Activated CD4-positive, alpha-beta T cell treated with anti-CD3 and anti-CD28 coated beads, Interleukin-10, Interleukin-2, amounts not matched to agents 100 ng/mL and 50 ng/mL, durations not matched to agents 16 hours and 8 hours (primary cell): ENCODE measurements at places on chromosomes 2 and 18.
A peak's percentile ranks its signal among the peaks of the same experiment; 100 is the strongest.

- no peak for DNase-seq
Observed at GRCh38 chr18:25737710-25738311, 352.6 kb downstream of the SS18 start.

DNA sequence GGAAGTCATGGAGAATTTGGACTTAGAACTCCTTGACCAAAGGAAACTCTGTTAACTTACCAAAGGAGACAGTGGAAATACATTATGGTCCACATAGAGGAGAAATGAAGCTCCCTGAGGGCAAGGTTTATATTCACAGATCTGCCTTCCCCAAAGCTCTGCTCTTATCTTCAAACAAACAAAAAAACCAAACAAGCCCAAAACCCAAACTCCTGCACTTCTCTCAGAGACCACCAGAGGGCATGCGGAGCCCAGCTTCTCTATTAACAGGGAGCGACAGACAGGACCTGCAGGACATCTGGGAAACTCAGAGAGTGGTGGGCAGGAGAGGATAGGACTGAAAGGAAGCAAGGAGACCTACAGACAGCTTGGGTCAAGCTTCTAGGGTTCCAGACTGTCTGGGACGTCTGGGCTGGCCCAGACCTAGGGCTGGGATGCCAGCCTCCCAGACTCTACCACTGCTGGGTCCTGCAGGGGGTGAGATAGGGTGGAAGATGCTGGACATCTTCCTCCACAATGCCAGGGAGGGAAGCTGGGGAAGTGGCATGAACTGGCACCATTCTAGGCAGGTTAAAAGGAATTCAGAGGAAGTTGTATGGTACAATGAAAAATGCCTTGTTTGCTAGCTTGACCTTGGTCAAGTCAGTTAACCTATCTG lies 4.0 kb upstream of the WNT10A start:
- peak; percentile 74 for DNase-seq

GRCh38 chr2:134863446-134863845 lies 25.0 kb downstream of the ACMSD start:
- no peak for DNase-seq

GRCh38 chr2:203636588-203637470 lies 69.6 kb upstream of the CD28 start:
- no peak for DNase-seq

- DNase-seq, result no peak
Observed at GRCh38 chr2:5176764-5177163, 515.4 kb upstream of the SOX11 start.

DNA sequence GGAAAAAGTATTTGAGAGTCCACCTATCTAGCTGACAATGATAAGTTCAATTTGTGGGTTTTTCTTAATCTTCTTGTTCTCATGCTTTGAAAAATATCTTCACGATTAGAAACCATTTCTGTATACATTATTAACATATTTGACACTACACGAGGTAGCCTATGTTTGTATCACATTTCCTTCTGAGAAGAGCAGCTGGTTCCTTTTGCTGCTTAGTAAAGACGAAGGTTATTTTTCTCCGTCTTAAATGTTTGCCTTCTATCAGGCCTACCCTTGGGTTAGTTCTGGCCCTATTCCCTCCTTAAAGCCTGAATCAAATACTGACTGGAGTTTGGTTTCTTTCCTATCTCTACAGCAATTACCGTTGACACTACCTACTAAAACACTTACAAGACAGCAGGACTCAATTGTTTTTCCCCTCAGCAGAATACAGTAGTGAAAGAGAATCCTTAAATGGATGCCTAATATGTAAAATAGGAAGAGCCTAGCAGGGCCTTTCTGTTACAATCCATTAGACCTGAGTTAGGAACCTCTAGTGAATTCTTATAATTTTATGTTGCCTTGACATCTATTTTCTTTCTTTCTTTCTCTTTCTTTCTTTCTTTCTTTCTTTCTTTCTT lies 790.4 kb downstream of the EPHA4 start:
- no peak for DNase-seq

DNA sequence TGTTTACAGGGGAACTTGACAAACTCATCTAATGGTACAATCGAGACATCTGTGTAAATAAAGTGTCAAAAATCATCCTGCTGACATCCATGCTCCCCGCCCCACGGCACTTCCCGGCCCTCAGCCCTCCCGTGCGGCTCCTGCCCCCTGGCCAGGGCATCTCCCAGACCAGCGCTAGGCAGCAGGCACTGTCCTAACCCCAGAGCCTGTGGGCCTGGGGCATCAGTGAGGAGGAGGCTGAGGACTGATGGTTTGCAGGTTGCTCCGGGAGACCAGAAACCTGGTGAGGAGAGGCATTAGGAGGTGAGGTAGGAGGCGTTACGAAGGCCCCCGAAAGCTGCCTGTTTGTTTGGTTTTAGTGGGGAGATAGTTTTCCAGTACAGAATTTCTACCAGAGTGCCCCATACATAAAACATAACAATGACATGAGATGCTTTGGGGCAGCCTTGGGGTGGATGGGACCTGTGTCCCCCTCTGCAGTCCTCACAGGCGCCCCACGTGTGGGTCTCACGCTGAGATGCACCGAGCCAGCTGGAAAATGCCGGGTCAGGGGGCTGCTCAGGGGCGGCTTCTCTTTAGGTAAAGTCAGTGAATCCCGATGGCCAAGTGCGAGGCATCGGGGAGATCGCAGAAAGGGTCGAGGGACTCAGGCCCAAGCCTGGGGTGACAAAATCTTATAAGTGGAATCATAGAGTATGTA lies 114.2 kb downstream of the RTP5 start:
- DNase-seq, result no peak

GRCh38 chr2:60947056-60947455 lies 65.7 kb downstream of the REL start:
- no peak for DNase-seq

- DNase-seq, result no peak
Observed at GRCh38 chr2:138236142-138236541, 265.4 kb upstream of the SPOPL start.

GRCh38 chr2:53317861-53318260 lies 449.7 kb upstream of the CHAC2 start:
- no peak for DNase-seq

DNA sequence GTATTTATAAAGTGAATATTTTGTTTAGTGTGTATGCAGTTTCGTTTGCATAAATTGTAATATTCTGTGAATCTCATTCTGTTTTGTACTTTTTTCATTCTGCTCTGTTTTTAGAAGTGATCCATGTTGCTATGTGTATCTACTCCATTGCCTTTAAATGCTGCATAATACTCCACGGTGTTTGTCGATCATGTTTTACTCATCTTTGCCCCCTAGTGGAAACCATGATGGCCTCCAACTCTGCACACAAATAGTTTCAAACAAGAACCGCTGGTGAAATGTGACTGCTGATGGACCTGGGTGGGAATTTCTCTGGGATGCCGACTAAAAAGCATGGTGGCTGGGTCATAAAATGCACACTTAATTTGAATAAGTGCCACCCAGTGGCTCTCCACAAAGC lies 32.0 kb upstream of the SKOR2 start:
- DNase-seq, result peak; percentile 19

DNA sequence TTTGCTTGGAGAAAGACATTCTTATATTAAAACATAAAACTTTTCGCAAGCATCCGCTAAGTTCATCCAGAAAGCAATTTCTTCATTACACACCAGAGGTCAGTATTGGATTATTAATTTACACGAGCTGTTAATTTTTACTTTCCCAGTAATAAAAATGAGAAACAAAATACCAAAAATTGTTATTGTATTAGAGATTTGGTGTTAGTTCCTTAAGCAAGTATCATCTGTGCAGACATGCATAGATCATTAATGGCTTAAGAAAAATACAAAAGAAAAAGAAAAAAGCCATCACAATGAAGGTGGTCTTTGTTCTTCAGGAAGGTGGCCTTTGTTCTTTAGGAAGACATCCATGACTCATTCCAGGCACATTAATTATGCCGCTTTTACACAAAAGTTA lies 53.6 kb upstream of the HNMT start:
- DNase-seq, result no peak

GRCh38 chr2:58073751-58074150 lies 27.1 kb downstream of the VRK2 start:
- DNase-seq, result no peak

- DNase-seq, result no peak
Observed at GRCh38 chr2:79083597-79084251, 4.1 kb downstream of the REG1B start.

- no peak for DNase-seq
Observed at GRCh38 chr2:20563833-20564232, 87.1 kb downstream of the HS1BP3 start.

- DNase-seq, result no peak
Observed at GRCh38 chr2:237486334-237486818, 675 bp upstream of the MLPH start.

DNA sequence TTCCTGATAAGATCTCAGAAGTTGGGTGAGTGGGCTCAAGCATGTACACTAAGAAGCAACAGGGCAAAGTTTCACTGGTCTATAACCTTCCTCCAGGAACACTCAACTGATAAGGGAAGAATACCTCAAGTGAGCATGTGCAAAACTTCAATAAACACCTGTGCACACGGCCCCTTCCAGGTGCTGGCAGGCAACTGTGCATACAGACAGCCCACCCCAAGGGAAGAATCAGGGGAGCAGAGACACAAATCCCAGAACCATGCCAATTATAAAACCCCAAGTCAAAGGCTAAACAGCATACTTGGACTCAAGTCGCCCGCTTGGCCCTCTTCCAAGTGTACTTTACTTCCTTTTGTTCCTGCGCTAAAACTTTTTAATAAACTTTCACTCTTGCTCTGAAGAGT lies 85.9 kb upstream of the RTN4 start:
- no peak for DNase-seq

DNA sequence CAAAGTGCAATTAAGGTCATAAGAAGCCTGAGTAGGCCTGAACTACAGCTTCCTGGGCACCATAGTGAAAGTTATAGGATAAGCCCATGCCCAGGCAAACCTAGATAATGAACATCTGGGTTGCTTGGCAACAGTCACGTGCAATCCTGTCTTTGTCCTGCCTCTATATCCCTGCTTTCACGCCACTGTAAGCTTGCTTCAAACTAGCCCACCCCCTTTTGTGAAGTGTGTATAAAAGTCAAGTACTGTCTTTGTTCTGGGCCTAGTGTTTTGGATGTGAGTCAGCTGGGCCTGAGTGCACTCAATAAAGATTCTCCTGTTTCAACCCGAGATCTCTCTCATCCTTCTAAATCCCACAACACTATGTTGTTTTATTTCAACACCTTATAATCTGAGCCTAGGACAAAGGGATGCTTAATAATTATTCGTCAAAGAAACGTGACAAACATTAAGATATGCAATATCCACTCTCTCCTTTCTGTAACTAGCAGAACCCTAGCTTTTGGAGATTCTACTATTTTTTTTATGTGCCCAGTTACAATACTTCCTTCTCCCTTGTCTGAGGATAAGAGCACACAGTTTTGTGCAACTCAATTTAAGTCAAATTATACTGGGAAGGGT lies 927.8 kb downstream of the SUCLG1 start:
- DNase-seq, result no peak

GRCh38 chr2:48727560-48727959 lies 28.0 kb downstream of the LHCGR start:
- DNase-seq, result no peak

DNA sequence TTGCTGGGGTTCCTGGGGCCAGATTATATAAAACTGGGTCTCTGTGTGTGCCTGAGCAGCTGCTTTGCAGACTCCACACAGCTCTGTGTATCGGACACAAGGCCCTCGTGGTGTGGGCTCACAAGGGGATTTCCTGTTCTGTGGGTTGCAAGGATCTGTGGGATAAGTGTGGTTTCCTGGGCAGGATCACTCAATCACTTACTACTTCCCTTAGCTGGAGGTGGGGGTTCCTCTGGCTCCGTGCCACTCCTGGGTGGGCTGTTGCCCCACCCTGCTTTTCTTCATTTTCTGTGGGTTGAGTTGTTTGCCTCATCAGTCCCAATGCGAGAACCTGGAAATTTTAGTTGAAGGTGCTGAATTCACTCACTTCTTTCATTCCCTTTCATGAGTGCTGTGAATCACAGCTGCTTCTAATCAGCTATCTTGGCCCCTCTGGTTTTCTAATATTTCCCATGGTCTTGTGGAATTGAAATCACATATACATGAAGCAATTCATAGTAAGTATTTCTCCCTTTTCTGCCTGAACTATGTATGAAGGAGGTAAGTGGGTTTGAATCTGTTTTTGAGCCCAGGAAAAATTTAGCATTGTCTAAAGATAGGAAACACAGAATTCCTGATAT lies 196.3 kb downstream of the DCDC2C start:
- DNase-seq, result no peak

DNA sequence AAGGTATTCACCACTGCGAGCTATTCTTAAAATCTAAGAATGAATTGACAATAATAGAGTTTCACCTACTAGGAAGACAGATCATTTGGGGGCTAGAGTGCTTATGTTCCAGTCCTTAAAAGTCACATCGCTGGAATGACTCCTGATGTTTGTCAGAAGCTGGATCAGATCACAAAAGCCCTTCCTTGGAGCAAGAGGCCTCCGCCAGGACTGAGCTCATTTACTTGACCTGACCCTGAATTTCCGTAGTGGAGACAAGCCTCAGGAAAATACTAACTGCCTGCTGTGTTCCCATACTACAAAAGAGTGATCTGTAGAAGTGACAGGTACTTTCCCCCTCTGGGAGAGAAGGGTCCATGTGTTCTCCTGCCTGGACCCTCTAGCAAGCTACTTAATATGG lies 483.9 kb downstream of the DPP10 start:
- DNase-seq, result no peak

- no peak for DNase-seq
Observed at GRCh38 chr18:55893948-55894347, 306.0 kb upstream of the TCF4 start.

DNA sequence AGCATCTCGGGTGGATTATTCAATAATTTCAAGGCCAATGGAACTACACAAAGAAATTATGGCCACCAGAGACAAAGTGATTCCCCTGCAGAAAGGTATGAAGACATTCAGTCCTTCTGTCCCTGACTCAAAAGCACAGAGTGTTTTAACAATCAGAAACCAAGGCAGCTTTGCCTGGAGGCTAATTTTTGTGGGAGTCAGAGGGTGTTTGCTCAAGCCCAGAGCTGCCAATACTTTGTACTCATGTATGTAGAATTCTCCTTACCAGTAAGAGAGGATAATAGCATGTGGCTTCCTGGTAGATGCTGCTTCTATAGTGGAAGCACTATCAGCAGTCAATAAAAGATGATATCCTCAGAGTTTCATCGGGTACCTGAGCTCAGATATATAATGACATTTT lies 178.4 kb downstream of the KCNE4 start:
- DNase-seq, result no peak

DNA sequence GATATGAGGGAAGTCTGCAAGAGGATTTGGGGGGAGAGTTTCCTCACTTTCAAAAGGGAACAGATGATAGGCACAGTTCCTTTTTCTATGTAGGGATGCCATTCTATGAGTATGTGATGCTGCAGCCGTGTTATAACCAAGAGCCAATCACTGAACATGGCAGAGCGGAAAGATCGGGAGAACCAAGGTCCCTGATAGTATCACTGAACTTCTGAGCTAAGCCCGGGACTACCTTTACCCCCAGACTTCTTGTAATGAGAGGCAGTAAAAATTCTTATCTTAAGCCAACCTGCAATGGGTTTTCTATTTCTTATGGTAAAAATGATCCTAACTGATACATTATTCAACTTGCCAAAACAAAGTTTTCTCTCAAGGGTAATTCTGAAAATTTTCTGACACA lies 21.6 kb upstream of the SLC1A4 start:
- DNase-seq, result no peak
